NCI-H1048 (cell line): ENCODE measurements at places on chromosomes 16 and 17.

DNA sequence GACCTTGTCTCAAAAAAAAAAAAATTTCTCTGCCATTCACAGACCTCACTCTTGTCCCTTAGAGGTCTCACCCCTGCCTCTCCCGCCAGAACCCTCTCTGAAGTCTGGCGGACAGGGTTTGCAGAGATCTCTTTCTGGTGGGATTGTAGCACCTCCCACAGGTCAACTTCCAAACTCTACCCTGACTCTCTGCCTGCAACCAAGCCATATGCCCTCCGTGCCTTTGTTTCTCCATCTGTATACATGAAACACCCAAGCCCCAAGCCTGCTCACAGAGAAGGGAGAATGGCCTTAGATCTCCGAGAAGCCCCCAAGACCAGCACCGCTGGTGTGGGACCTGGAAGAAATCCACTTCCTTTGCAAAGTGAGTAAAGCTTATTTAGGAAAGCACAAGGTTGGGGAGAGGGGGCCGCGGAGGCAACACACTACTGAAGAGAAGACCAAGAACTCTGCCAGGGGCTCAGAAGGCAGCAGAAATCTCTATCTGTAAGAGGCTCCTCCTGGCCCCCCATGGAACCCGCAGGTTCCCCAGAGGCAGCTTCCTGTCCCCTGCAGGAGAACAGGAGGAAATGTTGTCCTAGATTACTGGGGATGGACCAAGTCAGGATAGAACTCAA is 219.9 kb downstream of the C16orf78 start:
- DNase-seq, result no peak

DNA sequence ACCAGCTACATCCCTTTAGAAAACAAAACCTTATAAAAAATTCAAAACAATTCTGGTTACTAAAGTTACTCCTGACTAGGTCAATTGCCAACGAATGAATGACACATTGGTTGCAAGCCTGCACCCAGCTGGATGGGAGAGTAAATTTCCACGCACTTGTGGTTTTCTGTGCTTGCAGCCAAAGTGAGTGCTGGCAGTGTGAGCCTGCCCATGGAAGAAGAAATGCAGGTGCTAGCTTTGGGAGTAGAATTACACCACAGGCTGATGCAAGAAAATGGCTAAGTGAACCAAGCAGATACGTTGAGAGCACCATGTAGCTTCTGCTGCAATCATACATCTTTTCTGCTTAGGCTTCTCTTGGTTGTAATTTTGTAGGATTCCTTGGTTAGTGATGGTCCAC is 74.6 kb downstream of the SYCE1L start:
- DNase-seq, result no peak

DNA sequence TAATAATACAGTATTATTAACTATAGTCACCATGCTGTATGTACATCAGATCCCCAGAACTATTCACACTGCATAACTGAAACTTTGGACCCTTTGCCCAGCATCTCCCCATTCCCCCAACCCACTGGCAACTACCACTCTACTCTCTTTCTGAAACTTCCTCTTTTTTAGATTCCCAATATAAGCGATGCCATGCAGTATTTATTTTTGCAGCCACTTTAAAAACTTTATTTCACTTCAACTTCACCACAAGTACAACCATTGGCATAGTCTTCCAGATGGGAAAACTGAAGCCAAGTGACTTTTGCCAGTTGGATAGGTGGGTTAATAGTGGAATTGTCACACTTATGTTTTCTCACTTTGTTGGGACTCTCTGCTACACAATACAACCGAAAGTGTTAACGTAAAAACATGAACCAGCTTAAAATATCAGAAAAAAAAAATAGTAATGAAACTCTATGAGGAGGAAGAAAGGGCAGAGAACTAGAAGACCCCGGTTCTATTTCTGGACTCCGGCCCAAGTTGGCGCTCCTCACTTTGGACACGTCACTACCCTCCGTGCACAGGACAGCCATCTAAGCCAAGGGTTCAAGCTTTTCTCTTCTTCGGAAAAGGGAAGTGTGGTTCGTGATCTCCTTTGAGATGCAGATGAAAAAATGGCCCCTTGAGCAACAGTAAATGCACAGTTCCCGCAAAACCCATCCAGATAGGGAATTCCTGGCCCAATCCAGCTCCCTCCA is 743 bp downstream of the SHCBP1 start:
- DNase-seq, result no peak

DNA sequence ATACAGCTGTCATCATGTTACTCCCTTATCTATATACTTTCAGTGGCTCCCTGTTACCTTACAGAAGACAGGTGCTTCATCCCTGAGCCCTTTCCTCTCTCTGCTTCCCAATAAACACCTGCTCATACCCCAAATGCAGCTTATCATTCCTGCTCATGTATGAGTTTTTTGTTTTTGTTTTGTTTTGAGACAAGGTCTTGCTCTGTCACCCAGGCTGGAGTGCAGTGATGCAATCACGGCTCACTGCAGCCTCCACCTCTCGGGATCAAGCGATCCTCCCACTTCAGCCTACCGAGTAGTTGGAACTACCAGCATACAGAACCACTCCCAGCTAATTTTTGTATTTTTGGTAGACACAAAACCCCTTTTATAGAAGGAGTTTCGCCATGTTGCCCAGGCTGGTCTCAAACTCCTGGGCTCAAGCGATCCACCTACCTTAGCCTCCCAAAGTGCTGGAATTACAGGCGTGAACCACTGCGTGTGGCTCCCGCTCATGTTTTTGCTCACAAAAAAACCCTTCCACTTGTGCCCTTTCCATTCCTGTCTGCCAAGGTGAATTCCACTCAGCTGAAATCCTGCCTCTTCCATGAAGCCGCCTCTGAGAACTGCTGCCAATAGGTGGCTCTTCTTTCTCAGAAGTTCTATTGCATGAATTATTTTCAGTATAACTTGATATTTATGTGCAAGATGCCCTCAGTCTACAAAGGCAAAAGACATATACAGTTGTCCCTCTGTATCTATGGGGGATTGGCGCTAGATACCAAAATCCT is 7.9 kb upstream of the RNF157 start:
- DNase-seq, result no peak

DNA sequence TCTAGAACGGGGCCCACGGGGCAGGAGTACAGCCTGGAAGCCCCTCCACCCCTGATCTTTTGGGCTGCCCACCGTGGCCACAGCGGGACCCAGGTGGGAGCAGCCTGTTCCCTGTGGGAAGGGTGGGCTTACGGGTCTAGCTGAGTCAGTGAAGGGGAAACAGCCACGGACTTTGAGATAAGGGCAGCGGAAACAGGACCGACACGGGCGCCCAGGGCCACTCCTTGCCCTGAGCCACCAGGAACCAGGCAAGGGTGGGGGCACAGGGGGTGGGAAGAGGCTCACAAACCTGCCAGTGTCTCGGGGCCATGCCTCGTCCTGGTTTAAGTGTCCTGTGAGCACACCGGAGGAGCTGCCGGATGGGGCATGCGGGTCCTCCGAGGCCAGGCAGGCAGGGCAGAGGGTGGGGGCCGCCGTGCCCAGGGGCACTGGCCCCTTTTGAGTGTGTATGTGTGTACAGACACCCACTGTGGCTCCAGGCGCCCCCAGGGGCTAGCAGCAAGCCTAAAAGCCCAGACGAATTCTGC is 47.6 kb upstream of the PVALEF start:
- DNase-seq, result no peak
